Activated CD4-positive, alpha-beta memory T cell treated with anti-CD3 and anti-CD28 coated beads for 36 hours (primary cell): ENCODE measurements at places on chromosomes 11 and 22.

- no peaks in the 10 kb centered on the region for H3K36me3 ChIP-seq
- peaks cover 24% of the 10 kb centered on the region for H3K4me1 ChIP-seq
- DNase-seq = no peak
- H3K27me3 ChIP-seq = no peaks in the 10 kb centered on the region
These were observed 30.2 kb upstream of the SLC35C1 start for GRCh38 chr11:45774786-45775185.

DNA sequence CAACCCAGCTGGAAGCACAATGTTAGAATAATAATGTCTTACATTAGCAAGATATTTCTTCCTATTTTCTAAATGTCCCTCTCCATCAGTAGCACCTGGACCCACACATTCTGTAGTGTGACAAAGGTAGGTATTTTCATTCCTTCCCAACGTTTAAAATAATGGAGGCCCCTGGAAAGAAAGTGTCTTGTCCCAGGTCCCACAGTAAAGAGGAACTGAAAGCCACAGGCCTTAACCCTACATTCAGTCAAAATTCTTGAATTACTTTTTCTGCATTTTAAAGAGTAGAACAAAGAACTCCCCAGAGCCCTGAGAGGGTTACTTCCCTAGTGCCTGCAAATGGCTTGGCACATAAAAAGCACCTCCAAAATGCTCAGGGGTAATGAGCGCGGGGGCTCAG lies 26.3 kb downstream of the OPCML start:
- H3K27ac ChIP-seq = no peak overlapping the region
- H3K4me3 ChIP-seq = no peak overlapping the region
- no peaks in the 10 kb centered on the region for H3K4me1 ChIP-seq
- no peaks in the 10 kb centered on the region for H3K27me3 ChIP-seq
- no peaks in the 10 kb centered on the region for H3K36me3 ChIP-seq

GRCh38 chr11:96388891-96389719 lies 607 bp downstream of the CCDC82 start:
- peaks cover 16% of the 10 kb centered on the region for H3K36me3 ChIP-seq
- H3K4me1 ChIP-seq = peaks cover 65% of the 10 kb centered on the region
- peak overlapping the region; percentile 85 for H3K27ac ChIP-seq
- H3K27me3 ChIP-seq = no peaks in the 10 kb centered on the region
- peak overlapping the region; percentile 86 for H3K4me3 ChIP-seq
- DNase-seq = no peak

DNA sequence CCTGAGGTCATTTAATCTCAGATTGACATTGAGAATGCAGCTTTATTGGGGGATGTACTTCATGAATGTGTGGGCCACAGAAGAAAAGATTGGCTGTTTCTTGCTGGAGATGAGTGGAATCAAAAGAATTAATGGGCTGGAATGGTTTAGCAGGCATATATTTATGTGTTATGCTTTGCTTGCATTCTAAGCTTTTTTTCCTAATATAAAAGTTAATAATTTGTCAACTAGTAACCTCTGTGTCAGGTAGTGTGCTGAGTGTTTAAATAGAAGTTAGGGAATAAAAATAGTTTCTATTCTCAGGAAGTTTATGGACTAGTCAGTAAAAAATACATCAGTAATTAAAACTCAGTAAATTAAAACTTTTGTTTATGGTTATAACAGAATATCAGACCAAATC lies 67.4 kb upstream of the PRODH start:
- H3K4me3 ChIP-seq = no peak overlapping the region
- H3K4me1 ChIP-seq = no peaks in the 10 kb centered on the region
- no peak for DNase-seq
- H3K27ac ChIP-seq = no peak overlapping the region
- H3K27me3 ChIP-seq = peaks cover 15% of the 10 kb centered on the region
- H3K36me3 ChIP-seq = no peaks in the 10 kb centered on the region

- H3K36me3 ChIP-seq = no peaks in the 10 kb centered on the region
- H3K4me1 ChIP-seq = no peaks in the 10 kb centered on the region
- no peak for DNase-seq
- H3K27ac ChIP-seq = no peak overlapping the region
- peaks cover 9% of the 10 kb centered on the region for H3K27me3 ChIP-seq
- no peak overlapping the region for H3K4me3 ChIP-seq
These were observed 16.5 kb upstream of the WT1 start for GRCh38 chr11:32451808-32452207.

GRCh38 chr22:31715147-31715778 lies 34.7 kb downstream of the PRR14L start:
- H3K4me1 ChIP-seq = no peaks in the 10 kb centered on the region
- no peak overlapping the region for H3K4me3 ChIP-seq
- no peak for DNase-seq
- H3K27me3 ChIP-seq = no peaks in the 10 kb centered on the region

GRCh38 chr11:31981457-31981856 lies 109.4 kb upstream of the RCN1 start:
- H3K4me3 ChIP-seq = no peak overlapping the region
- H3K27ac ChIP-seq = no peak overlapping the region
- DNase-seq = no peak

DNA sequence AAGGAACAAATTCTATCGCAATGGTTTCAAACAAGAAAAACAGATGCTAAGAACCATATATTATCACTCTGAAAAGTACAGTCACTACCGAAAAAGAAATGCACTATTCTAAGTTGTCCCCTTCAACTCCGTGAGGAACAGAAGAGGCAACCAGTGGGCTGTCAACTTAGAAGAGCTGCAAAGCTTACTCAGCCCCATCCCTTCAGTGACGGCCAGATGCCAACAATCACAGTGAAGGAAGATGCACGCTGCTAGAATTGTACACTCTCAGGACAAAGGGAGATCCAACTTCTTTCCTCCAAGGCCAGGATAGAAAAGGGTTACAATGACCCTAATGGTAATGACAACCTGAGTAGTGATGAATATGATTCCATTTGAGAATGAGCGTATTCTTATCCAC lies 38.5 kb upstream of the CHKA start:
- H3K4me1 ChIP-seq = no peaks in the 10 kb centered on the region
- H3K27ac ChIP-seq = no peak overlapping the region
- no peak overlapping the region for H3K4me3 ChIP-seq
- peaks cover 10% of the 10 kb centered on the region for H3K36me3 ChIP-seq

DNA sequence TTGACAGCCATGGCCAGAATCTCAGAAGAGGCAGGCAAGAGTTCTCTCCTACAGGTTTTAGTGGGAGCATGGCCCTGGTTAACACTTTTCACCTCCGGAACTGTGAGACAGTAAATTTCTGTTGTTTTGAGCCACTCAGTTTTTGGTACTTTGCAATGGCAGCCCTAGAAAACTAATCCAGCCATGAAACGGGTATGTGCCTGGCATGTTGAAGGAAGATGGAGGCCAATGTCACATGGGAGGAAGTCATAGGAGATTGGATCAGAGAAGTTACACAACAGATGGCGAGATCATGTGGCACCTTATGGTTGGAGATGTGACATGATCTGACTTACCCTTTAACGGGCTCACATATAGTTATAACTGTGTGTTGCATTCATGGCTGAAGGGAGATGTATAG lies 63.2 kb upstream of the EED start:
- peaks cover 21% of the 10 kb centered on the region for H3K4me1 ChIP-seq
- H3K36me3 ChIP-seq = no peaks in the 10 kb centered on the region
- DNase-seq = no peak
- H3K4me3 ChIP-seq = no peak overlapping the region

DNA sequence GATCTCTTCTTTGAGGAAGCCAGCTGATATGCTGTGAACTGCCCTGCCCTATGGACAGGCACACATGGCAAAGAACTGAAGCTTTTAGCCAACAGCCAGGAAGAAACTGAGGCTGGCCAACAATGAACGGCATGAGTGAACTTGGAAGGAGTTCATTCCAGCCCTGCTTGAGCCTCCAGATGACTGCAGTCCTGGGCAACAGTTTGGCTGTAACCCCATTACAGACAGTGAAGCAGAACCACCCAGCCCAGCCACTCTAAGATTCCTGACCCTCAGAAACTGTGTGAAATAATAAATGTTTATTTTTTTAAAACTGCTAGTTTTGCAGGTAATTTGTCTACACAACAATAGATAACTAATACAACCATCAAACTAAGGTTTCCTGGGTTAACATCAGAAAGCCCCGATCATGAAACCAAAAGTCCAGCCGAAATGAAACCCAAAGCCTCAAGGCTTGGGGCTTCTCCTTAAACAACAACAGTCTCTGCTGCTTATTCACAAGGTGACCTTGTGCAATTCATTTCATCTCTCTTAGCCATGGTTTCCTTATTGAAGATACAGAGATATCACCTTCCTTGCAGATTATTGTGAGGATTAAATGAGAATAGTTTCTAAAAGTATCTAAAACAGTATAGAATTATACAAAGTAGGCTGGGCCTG lies 31.4 kb downstream of the PAK1 start:
- H3K27ac ChIP-seq = no peak overlapping the region
- no peak for DNase-seq
- no peak overlapping the region for H3K4me3 ChIP-seq
- peaks cover 3% of the 10 kb centered on the region for H3K27me3 ChIP-seq

- no peaks in the 10 kb centered on the region for H3K36me3 ChIP-seq
- H3K4me1 ChIP-seq = peaks cover 8% of the 10 kb centered on the region
- peaks cover 10% of the 10 kb centered on the region for H3K27me3 ChIP-seq
These were observed 9.1 kb upstream of the TUB start for GRCh38 chr11:8071616-8072581.

- H3K27me3 ChIP-seq = no peaks in the 10 kb centered on the region
- H3K4me3 ChIP-seq = no peak overlapping the region
- H3K4me1 ChIP-seq = peaks cover 33% of the 10 kb centered on the region
- H3K27ac ChIP-seq = no peak overlapping the region
These were observed 15.2 kb downstream of the TANGO2 start for GRCh38 chr22:20036084-20036482.

DNA sequence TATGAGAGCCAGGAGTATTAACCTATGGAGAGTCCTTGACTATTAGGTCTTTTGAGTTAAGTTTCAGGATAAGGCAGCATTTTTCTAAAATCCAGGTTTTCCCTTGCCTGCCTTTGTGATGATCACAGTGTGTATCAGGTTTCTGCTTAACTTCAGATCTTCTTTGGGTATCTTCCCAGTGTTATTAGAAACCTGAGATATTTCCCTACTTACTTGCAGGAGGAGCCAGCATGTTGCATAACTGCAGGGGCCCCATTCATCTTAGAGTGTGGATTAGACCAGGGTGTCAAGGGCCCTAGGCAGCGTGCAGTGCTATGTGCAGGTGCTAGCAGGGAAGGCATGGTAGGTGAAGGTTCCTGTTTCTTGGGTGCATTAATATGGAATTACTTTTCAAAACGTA lies 69.5 kb downstream of the ZNRF3 start:
- H3K27me3 ChIP-seq = peaks cover 69% of the 10 kb centered on the region
- peaks cover 17% of the 10 kb centered on the region for H3K4me1 ChIP-seq

GRCh38 chr11:1034001-1034400 lies 2.5 kb downstream of the MUC6 start:
- DNase-seq = no peak
- no peak overlapping the region for H3K27ac ChIP-seq
- no peaks in the 10 kb centered on the region for H3K4me1 ChIP-seq
- H3K4me3 ChIP-seq = no peak overlapping the region

DNA sequence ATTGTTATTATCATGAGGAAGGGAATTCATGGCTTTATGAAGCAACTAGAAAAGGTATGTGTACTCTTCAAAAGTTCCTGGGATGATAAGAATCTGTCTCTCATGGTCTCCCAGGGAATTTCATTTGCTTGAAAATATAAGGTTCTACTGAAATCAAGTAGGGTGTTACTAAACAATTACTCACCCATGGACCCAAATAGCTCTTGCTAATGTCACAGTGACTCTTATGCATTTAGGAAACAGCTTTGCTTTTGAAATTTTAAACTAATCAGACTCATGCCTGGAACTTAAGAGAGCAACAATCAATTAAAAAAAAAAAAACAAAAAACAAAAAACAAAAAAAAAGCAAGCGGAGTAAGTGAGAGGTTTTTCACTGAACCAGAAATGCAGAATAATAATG lies 1546.3 kb upstream of the TENM4 start:
- H3K27me3 ChIP-seq = no peaks in the 10 kb centered on the region
- no peaks in the 10 kb centered on the region for H3K4me1 ChIP-seq
- H3K27ac ChIP-seq = no peak overlapping the region
- H3K36me3 ChIP-seq = no peaks in the 10 kb centered on the region

GRCh38 chr11:95093548-95093947 lies 3.9 kb downstream of the ENDOD1 start:
- DNase-seq = no peak
- H3K27me3 ChIP-seq = no peaks in the 10 kb centered on the region
- H3K4me1 ChIP-seq = peaks cover 76% of the 10 kb centered on the region
- H3K4me3 ChIP-seq = no peak overlapping the region
- peak overlapping the region; percentile 66 for H3K27ac ChIP-seq
- peaks cover 19% of the 10 kb centered on the region for H3K36me3 ChIP-seq

GRCh38 chr11:34680918-34681586 lies 60.2 kb downstream of the EHF start:
- H3K4me3 ChIP-seq = no peak overlapping the region
- no peaks in the 10 kb centered on the region for H3K36me3 ChIP-seq
- peaks cover 5% of the 10 kb centered on the region for H3K4me1 ChIP-seq
- H3K27me3 ChIP-seq = peaks cover 8% of the 10 kb centered on the region
- H3K27ac ChIP-seq = no peak overlapping the region

GRCh38 chr22:46851311-46851710 lies 88.9 kb downstream of the TBC1D22A start:
- no peak for DNase-seq
- no peak overlapping the region for H3K27ac ChIP-seq
- H3K36me3 ChIP-seq = peaks cover 13% of the 10 kb centered on the region
- no peak overlapping the region for H3K4me3 ChIP-seq

DNA sequence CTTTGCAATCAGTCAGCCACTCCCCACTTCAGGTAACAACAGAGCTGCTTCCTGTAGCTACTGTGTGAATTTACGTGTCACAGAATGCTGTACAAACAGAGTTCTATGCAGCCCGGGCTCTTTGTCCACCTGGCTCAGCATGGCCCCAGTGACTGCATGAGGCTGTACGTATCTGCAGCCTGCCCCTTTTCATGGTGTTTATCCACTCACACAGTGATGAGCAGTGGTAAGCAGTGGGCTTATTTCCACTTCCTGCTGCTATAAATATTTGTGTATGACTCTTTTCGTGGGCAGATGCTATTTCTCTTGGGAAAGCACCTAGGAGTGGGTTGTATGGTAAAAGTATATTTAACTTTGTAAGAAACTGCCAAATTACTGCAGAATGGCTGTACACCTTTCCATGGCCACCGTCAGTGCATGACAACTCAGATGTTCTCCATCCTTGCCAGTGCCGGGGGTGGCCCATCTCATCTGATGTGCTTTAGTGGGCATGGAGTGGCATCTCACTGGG lies 43.3 kb downstream of the MYEOV start:
- H3K36me3 ChIP-seq = peaks cover 4% of the 10 kb centered on the region
- peak overlapping the region; percentile 3 for H3K4me3 ChIP-seq
- peaks cover 33% of the 10 kb centered on the region for H3K4me1 ChIP-seq
- H3K27ac ChIP-seq = peak overlapping the region; percentile 64
- peak; percentile 55 for DNase-seq

GRCh38 chr22:28873183-28873963 lies 10.0 kb upstream of the ZNRF3 start:
- H3K36me3 ChIP-seq = no peaks in the 10 kb centered on the region
- peaks cover 8% of the 10 kb centered on the region for H3K4me1 ChIP-seq
- no peak overlapping the region for H3K27ac ChIP-seq
- no peaks in the 10 kb centered on the region for H3K27me3 ChIP-seq
- no peak for DNase-seq

GRCh38 chr22:38569972-38570778 lies at the start of gene DMC1:
Gene DMC1, minus strand, starts transcription at chr22:38570183. Its CDS starts 1,927 bp downstream, at chr22:38568256.
- peak; percentile 100 for DNase-seq
- H3K36me3 ChIP-seq = peaks cover 3% of the 10 kb centered on the region
- H3K4me1 ChIP-seq = peaks cover 12% of the 10 kb centered on the region
- peak within 1 kb of the TSS; percentile 84 for H3K4me3 ChIP-seq

GRCh38 chr22:33476716-33477115 lies 418.5 kb upstream of the SYN3 start:
- no peaks in the 10 kb centered on the region for H3K4me1 ChIP-seq
- H3K36me3 ChIP-seq = no peaks in the 10 kb centered on the region

GRCh38 chr11:83459798-83460197 lies 173.6 kb upstream of the CCDC90B start:
- H3K4me1 ChIP-seq = no peaks in the 10 kb centered on the region
- H3K4me3 ChIP-seq = no peak overlapping the region
- no peaks in the 10 kb centered on the region for H3K36me3 ChIP-seq
- no peak overlapping the region for H3K27ac ChIP-seq
- no peaks in the 10 kb centered on the region for H3K27me3 ChIP-seq
